ENCODE measurements at places on chromosomes 7 and 10. TPM values are rescaled to one million over a fixed set of nuclear protein-coding genes. Genes with fewer than 3 reads are reported as not detected.

DNA sequence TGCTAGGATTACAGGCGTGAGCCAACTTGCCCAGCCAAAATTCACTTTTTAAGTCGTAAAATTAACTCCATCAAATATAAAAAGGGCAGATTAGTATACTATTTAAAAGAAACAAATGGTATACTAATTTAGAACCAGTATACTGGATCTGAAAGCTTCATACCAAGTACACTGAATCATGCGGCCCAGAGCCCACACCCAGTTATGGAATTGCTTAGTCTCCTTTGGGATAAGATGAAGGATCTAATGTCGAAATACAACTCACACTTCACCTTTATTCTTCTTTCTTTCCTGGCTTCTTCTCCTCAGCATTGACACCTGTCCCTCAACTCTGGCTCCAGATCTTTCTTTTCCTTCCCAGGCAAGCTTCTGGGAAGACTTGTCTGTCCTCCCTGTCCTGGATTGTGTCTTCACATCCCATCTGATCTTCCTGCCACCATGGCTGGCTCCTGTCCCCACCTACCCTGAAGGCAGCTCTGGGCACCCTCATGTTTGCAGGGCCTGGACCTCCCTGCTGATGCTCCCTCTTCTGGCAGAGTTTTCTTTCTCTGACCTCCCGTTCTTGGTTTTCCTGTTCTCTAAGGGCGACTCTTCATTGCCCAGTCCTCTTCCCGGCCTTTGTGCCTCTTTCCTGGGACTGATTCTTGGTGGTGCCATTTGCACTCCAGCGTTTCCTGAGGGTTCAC lies 57.8 kb upstream of the CTBP2 start:
- H3K4me1 ChIP-seq: peaks cover 8% of the 10 kb centered on the region
- DNase-seq: no peak
- H3K4me3 ChIP-seq: no peak overlapping the region
- peaks cover 17% of the 10 kb centered on the region for H3K27me3 ChIP-seq

- H3K27ac ChIP-seq: no peak overlapping the region
- H3K4me1 ChIP-seq: peaks cover 10% of the 10 kb centered on the region
- H3K4me3 ChIP-seq: no peak overlapping the region
- no peak for DNase-seq
Measured at GRCh38 chr7:131170440-131171271, 157.0 kb upstream of the MKLN1 start.

GRCh38 chr7:7294911-7295310 lies 112.6 kb downstream of the C1GALT1 start:
- H3K36me3 ChIP-seq: no peaks in the 10 kb centered on the region
- no peaks in the 10 kb centered on the region for H3K4me1 ChIP-seq
- DNase-seq: no peak
- H3K27ac ChIP-seq: no peak overlapping the region

BEND7 gene
- 12.4 TPM for total RNA-seq

MYPN gene
- total RNA-seq: 1.0 TPM

All from osteocyte (in vitro differentiated cells).